ENCODE measurements at places on chromosomes 4 and X.

- DNase-seq = no peak
Observed at GRCh38 chr4:158166701-158167100, 6.1 kb downstream of the GASK1B start.

GRCh38 chr4:139794158-139794954 lies 128.7 kb downstream of the MGST2 start:
- DNase-seq = no peak

DNA sequence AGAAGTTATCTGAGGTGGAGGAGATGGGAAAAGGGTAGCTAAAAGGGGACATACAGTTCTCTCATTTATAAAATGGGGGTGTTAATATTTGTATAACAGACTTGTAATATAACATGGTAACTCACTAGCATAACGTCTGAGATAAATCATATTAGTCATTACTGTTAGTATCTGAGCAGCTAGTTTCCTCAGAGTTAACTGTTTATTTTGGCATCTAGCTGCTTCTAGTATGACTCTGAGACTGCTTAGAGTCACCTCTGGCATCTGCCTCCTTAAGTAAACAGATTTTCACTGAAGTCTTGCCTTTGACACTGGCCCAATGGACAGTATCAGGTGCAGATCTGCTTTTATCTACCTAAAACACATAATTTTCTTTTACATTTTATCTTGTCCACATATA lies 58.1 kb downstream of the SLC30A9 start:
- DNase-seq = peak; percentile 76

DNA sequence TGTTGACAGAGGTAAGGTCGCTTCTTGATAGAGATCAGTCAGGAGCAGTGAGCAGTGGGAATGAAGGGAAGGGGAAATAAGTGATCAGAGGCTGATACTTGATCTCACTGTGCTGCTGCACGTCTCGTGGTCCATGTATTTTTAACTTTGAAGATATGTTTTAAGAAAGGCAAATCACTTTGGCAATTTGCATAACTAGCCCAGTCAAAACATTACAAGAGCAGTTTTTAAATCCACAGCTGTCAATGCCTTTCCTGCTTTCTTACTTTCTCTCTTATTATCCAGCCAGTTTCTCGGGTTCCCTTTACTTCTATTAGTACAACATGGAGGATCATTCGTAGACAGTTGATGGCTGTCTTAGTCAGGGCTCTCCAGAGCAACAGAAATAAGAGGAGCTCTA lies 472.8 kb downstream of the TMA16 start:
- DNase-seq = no peak

DNA sequence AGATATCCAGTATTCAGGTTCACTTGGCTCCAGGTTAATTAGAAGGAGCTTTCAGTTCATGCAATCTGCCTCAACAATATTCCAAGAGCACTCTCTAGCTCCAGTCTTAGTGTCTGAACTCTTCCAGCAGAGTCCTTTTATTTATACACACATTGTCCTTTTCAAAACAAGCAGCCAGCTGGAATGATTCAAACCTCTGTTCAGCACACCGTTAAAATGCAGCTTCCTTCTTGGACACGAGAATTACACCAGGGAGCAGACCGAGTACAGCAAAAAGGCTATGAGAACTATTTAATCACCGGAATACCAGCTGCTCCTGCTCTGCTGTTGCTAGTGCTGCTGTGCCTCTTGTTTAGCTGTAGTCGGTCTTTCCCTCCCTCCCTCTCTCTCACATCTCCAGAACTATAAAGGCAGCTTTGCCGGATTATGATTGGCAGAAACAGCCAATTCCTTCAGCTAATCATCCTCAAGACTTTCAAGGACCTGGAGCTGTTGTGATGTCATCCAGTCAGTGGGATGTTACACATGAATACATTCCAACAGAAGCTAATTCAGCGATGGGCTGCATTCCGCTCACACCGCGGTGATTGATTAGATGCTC lies at the start of gene NDST4:
NDST4 (minus strand) TSS at position 115 of the 601 bp plus-strand sequence. CDS start 36,584 bp downstream, outside the sequence.
- DNase-seq = peak; percentile 0

DNA sequence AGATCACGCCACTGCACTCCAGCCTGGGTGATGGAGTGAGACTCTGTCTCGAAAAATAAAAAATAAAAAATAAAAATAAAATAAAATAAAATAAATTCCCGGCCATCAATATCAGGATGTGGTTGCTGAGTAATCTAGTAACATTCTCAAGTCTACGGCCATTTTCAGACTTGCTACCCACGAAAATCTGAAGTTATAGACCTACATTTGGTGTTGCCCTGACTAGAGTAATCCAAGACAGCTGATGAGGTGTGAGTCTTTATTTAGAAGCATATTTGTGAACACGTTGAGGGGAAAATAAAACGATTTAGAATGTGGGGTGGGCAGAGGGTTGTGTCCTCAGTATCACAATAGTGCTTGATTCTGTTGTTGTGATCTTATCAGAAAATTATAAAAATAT lies 130.2 kb upstream of the MID1 start:
- peak; percentile 29 for DNase-seq

All from ELR (cell line).